ENCODE measurements at places on chromosomes 5 and 9.

DNA sequence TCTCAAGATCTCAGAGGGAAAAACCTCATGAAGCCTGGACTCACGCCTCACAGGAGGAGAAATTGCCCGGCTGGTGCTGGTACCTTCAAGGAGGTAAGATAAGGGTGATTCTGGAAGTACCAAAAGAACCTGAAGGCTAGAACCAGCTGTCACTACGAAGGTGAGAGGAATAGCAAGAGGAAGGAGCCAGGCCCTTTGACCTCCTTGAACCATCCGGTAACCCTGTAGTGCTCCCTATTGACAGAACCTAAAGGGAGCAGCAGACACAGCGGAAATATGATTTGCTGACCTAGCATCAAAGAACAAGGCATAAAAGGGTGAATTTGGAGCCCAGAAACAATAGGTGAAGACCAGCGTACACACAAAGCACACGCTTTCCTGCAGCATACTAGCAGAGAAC is 92.2 kb downstream of the DOCK8 start:
- no peak for DNase-seq

GRCh38 chr9:15240927-15241326 is 66.1 kb downstream of the TTC39B start:
- DNase-seq, result no peak

DNA sequence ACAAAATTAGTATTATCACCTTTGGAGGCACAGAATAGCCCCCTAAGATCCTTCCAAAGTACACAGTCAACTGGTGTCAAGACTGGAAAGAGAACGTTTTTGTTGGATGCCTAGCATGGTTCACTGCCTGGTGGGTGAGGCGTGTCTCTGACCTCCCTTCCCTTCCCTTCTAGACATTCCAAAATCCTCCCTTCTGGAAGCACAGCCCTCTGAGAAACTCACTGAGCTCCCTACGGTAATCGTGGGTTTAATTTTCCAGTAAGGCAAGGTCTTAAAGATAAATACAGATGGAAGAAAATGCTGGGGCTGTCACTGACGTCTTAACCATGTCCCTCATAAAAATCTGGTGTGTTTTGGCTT is 138.8 kb downstream of the LIFR start:
- no peak for DNase-seq

DNA sequence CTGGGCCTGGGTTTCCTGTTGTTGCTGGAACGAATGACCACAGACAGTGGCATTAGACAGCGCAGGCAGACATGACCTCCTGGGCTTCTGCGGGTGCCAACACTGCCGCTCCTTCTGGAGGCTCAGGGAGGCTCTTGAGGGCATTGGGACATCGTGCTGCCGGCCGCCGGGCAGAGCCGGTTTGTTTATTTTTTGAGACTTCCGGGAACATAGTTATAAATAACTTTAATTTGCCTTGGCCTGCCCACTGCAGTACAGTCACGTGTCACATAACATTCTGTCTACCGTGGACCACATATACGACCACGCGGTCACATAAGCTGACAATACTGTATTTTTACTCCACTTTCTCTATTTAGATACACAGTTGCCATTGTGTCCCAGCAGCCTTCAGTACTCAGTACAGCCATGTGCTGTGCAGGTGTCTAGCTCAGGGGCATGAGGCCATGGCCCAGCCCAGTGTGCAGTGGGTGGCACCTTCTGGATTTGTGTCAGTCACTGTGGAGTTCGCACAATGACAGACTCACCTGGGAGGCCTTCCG is 8.2 kb upstream of the TOR4A start:
- no peak for DNase-seq

- DNase-seq, result no peak
Measured at GRCh38 chr5:100643473-100643872, 108.3 kb downstream of the FAM174A start.

GRCh38 chr5:83955916-83956315 is 235.3 kb upstream of the HAPLN1 start:
- DNase-seq, result no peak

DNA sequence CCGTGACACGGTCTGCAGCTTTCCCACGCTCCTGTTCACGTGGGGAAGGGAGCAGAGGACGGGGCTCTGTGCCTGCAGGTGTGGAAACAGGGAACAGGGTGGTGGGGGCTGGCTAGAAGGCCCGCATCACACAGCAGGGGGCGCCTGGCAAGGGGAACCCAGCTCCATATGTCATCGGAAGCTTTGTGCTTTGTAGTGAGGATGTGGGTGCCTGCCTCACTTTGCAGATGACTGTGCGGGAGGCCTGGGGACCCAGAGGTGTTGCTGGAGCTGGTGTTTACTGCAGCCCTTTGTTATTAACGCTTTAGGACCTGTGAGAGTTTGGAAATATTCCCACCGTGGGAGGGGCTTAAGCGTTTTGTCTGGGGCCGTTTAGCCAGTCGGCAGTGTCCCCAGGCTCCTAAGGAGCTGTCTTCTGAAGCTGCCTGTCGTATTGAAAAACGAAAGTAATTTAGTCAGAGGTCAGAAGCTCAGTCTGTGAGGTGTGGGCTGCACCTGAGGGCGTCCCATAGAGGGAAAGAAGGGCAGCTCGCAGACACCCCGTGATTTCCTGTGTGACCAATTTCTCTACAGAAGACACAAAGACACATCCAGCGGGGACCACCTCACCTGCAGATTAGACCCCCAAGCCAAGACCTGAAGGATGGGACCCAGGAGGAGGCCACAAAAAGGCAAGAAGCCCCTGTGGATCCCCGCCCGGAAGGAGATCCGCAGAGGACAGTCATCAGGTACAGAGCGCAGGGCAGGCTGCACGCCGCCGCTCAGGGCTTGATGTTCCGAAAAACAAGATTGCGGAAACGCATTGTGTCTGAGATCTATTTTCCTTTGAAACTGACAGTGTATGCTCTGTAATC is 9.1 kb downstream of the MAN1B1 start:
- no peak for DNase-seq

- DNase-seq, result no peak
Measured at GRCh38 chr5:174527916-174528540, 196.4 kb upstream of the MSX2 start.

DNA sequence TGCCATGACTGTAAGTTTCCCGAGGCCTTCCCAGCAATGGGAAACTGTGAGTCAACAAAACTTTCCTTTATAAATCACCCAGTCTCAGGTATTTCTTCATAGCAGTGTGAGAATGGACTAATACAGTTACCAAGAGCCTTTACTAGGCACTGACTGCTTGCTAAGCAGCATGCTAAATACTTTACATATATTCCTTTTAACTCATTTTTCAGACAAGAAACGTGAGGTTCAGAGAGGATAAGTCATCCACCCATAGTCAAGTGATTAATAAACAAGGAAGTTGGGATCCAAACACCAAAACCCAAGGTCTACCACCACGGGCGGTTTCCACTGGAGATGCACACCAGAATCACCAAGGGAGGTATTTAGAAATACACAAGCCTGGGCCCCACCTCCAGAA is 50.8 kb downstream of the GABBR2 start:
- DNase-seq, result no peak

- DNase-seq, result no peak
Measured at GRCh38 chr5:117473165-117473564, 898.5 kb upstream of the SEMA6A start.

GRCh38 chr5:77620405-77620804 is 18.1 kb downstream of the OTP start:
- DNase-seq, result no peak

GRCh38 chr9:85487872-85488271 is 253.9 kb downstream of the AGTPBP1 start:
- DNase-seq, result no peak

DNA sequence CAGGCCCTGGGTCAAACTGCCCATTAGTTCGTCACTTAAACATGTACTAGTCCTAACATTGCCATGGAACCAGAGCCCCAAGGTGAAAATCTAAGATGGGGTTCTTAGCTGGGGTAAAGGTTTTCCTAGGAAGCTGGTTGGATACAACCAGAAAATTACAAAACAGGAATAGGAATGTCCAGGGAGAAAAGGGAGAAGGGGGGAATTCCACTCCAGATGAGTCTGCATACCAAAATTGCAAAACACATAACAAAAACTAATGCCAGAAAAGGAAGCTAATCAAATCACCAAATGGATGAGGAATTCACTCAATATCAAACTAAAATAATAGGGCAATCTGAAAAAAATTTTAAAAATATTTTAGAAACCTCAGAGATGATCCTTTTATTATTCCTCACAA is 396.2 kb downstream of the EFNA5 start:
- no peak for DNase-seq

DNA sequence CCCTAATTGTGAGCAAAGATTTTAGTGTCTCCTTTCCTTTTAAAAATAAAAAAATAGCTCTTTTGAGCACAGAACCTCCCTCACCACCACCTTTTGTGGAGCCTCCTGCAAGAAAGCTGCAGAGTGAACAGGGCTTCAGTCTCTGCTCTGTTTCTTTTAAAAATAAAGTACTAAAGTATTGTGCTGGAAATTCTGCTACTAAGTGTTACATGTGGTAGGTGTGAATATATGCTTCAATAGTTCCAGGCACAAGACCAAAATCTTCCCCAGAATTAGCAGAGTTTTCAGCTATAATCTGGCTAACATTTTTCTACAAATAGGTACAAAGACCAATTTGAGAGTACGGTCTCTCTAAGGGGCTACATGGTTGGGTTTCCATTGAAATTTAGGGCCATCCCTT is 40.3 kb upstream of the NFIB start:
- no peak for DNase-seq

GRCh38 chr5:136766456-136766855 is 401.1 kb upstream of the TRPC7 start:
- DNase-seq, result no peak

- DNase-seq, result no peak
Measured at GRCh38 chr5:157836121-157836753, 22.7 kb downstream of the CLINT1 start.

DNA sequence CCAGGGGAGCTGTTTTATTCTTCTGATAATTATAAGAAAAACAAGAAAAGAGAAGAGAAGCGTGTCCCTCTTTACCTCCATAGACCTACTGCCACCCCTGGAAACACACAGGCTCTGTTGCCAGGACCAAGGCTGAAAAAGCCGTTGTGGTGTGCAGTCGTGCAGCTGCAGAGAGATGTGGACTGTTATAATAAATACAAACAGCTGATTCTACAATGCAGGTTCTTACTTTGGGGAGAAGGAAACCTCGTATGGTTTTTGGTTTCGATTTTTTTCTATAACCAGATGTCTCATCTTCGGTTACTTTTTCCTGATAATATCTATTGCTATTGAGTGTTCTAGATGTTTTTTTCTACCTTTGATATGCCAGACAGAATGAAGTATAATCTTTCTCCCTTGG is 28.1 kb downstream of the FYB1 start:
- peak; percentile 5 for DNase-seq

- DNase-seq, result no peak
Measured at GRCh38 chr5:112692472-112692871, 45.2 kb upstream of the APC start.

DNA sequence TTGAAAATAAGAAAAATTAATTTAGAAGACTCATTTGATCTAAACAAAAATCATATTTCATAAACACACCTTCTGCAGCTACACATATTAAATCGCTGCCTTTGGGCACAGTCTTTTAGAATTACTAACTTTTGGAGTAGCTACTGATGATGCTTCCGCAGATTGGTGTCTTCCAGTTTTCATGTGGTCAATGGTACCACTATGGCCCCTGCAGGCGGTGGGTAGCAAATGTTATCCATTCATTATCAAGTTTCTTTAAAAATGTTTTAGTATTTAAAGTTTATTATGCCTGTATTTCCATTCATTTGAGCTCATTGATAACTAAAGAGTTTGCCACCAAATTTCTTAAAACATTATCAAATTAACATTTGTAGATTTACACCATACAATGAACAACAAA is 122.9 kb upstream of the GRAMD2B start:
- DNase-seq, result no peak

DNA sequence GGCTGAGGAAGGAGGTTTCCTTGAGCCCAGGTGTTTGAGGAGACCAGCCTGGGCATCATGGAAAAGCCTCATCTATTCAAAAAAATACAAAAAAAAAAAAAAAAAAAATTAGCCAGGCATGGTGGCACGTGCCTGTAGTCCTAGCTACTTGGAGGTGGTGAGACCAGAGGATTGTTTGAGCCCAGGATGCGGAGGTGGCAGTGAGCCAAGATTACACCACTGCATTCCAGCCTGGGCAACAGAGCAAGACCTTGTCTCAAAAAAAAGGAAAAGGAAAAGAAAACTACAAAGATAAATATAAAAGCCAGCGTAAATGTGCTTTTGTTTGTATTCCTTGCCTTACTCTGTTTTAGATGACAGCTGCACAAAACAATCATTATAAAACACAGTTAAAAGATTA is 2249.2 kb upstream of the C9orf72 start:
- DNase-seq, result no peak

Data from caudate nucleus (tissue), 63 donors.